Peyer's patch (tissue), 4 donors: ENCODE measurements at places on chromosomes 4 and X. TPM values are rescaled to one million over a fixed set of nuclear protein-coding genes. Genes with fewer than 3 reads are reported as not detected.

TEX13D gene
- total RNA-seq: not detected

AMTN gene
- total RNA-seq: not detected

SATL1 gene
- total RNA-seq: not detected

CXCL6 gene
- not detected for total RNA-seq

CFAP47 gene
- total RNA-seq: not detected
